ENCODE measurements at places on chromosomes 7 and 10.

DNA sequence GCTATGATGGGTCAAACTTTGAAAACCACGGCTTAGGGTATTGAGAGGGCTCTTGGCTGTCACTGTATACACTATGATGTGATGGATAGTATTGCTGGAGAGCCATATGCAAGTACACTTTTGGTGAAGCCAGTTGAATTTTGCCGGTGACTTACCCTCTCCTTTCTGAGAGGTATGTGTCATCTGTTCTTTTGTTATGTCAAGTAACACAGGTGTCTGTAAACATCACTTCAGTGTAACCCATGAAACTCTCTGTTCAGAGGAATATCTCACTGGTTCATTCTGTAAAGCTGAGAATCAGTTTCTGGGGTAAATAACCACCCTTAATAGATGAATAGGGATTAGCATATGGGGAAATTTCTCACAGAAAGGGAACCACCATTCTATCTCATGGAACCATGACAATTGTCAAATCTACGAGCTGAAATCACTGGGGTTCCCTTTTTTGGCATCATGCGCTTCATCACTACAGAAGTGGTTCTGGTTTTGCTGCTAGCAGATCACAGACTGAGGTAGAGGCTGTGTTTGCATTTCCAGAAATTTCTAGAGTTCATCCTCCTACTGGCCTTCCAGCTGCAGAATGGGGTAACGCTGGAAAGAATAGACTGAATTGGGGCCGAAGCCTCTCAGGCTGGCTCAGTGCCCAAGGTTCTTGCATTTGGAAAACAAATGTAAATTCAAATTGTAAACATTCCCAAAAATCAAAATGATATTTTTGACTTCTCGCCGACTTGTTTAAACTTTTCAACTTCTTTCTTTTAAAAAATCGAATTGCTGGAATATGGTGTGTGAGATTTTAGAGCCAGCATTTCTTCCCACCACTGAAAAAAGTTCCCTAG lies 83.3 kb upstream of the CREB5 start:
- no peak for DNase-seq

GRCh38 chr7:101450064-101450463 lies 87.4 kb downstream of the COL26A1 start:
- no peak for DNase-seq

GRCh38 chr10:1229116-1229515 lies 172.9 kb downstream of the WDR37 start:
- no peak for DNase-seq

DNA sequence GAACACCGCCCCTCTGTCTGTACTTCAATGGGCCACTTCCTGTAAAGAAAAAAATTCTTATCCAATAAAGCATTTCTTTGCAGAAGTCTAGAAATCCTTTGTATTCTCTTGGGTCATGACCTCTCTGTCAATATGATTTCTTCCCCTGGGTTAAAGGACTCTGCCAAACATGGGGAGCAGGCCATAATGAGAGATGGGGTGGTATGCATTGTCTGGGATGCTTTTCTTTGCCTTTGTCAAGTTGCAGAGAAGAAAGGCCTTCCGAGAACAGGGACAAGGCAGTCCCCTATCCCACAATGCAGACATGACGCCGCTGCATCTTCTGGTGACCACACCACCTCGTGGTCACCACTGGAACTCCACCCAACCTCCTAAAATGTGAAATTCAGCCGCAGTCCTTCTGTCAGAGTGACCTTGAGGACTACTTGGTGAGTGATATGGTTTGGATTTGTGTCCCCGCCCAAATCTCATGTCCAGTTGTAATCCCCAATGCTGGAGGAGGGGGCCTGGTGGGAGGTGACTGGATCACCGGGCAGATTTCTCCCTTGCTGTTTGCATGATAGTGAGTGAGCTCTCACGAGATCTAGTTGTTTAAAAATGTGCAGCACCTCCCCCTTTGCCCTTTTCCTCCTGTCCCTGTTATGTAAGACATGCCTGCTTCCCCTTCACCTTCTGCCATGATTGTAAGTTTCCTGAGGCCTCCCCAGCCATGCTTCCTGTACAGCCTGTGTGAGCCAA lies 15.2 kb upstream of the FRMPD2 start:
- DNase-seq, result peak; percentile 56

DNA sequence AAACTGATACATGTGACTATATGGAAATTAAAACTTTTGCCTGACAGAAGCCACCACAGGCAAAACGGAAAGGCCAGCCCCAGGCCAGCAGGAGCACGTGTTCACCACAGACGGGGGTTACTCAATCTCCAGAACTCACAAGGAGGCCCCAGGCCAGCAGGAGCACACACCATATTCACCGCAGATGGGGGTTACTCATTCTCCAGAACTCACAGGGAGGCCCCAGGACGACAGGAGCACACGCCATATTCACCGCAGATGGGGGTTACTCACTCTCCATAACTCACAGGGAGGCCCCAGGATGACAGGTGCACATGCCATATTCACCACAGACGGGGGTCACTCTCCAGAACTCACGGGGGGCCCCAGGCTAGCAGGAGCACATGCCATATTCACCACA lies 61.5 kb downstream of the NKX6-2 start:
- DNase-seq, result no peak

- DNase-seq, result no peak
These were observed 29.7 kb downstream of the CCDC6 start for GRCh38 chr10:59876695-59877094.

DNA sequence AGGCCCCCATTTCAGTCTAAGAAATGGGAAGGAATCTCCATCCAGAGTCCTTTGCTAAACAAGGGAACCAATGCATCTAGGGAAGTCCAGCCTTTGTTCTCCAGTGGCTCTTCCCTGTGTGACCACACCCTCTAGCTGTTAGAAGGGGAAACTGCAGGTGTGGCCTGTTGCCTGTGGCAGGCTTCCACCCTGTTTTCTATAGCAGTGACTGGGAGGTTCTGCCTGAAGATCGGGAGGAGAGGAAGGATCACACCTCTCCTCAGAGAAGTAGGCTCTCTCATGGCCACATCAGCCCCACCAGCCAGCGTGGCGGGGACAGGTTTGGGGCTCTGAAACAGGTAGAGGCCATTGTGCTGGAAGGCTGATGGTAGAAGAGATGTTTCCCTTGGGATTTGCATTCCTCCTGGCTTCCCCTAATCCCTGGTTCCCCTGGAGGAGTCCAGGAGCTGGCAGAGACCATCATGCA lies 47.7 kb upstream of the TRIM8 start:
- DNase-seq, result peak; percentile 57

GRCh38 chr10:72954596-72955554 lies at the start of gene PLA2G12B:
PLA2G12B (minus strand) TSS chr10:72954806; CDS start chr10:72954685, 121 bp downstream.
- DNase-seq, result no peak

GRCh38 chr10:20995123-20995987 lies 98.2 kb upstream of the NEBL start:
- DNase-seq, result no peak

- DNase-seq, result no peak
These were observed 77.1 kb downstream of the CARD11 start for GRCh38 chr7:2966466-2967078.

DNA sequence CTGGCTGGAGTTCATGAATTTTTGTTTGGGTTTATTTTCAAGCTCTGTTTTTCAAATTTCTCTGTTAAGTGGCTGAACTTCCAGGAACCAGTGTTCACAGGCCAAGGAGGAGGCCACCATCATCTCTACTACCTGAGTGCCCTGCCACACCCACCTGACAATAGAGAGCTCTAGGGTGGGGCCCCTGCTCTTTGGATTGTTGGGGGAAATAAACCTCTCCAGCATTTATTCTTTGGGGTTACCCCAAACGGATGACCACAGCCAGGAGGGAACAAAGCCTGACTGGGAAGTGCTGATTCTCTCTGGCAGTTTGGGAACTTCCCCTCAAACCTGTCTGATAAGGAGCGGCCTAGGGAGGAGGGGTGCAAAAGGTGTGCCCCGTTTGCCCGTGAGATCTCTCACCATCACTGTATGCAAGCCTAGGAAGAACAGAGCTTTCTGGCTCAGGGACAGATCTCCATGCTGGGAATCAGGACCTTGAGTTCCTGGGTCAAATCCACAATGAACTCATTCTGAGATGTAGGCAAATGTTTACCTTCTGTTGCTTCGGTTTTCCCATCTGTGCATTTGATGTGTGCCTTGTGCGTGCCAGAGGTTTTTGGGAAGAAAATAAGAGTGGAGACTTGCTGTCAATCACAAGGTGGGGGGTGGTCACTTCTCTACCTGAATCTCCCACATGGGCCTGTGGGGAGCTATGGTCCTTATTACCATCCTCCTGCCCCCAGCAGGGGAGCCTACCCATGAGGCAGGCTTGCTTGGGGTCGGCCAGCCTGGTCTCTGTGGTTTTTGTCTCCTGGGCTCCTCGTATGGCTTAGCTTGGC lies 27.7 kb upstream of the PDCD4 start:
- no peak for DNase-seq

DNA sequence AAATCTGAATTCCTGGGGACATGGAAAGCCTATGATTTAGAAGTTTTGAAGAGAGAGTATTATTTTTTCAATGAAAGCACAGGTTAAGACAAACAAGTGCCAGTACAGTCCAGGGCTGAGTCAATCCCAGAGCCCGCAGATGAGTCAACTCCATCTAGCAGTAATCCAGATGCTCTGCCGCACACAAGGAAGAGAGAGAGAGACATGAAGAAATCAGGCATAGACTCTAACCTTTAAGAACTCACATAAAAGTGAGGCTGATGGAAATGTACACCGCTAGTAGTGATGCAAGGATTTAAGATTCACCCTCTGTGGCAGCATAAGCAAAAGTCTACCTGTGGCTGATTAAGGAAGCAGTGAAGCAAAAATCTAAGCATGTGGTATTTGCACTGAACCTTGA lies 651.5 kb downstream of the TNS3 start:
- peak; percentile 16 for DNase-seq

- DNase-seq, result no peak
These were observed 361 bp upstream of the PLXDC2 start for GRCh38 chr10:19815731-19816410.

DNA sequence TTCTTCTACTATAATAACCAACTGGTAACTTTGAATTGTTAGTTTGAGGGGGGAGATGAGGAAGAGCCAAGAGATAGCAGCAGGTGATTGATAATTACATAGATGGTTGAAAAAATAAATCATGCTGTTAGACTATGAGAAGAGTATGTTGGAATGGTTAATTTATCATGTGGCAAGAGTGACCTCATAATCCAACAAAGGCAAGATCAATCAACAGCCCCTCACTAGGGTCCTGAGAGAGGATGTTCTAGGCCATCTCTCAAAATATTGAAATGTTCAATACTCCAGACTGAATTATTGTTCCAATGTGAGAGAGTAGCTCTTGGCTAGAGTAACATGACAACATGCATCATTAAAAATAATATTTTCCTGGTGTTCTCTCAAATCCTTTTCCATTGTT lies 67.9 kb downstream of the ADD3 start:
- no peak for DNase-seq

DNA sequence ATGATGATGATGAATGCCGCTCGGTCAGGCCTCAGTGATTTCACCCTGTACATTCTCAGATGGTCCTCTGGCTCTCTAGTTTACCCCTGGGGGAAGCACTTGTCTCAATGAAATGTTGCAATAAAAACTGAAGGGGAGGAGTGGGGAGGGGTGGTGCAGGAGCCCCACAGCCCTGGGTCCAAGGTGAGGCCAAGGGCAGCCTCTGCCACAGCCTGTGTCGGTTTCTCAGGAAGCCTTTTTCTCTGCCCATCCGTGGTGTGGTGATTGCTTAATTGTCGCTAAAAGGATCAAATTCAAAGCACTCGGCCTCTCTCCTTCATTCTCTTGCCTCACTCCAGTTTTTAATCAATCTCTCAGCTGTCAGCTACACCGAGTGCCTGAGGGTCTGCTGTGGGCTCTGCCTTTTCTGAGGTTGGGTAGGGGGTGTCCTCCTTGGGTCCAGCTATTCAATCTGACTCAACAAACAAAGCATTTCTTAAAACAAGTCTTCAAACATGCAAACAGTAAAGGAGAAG lies 39.1 kb upstream of the HSPA12A start:
- no peak for DNase-seq

DNA sequence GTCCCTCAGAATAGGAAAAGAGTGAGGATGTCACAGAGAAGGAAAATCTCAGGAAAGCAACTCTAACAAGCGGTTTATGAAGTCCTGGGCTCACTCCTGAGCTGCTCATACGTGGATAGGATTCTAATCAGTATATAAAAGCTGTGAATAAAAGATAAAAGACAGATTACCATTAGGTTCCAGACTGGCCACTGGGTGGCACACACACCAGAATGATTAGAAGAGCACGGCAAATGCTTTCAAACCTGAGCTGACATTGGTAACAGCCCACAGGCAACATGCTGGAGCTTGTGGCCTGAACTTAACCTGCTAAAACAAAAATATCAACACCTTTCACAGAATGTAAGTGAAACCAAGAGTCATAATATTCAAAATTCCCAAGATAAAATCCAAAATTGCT lies 370.8 kb downstream of the GRID1 start:
- DNase-seq, result no peak

DNA sequence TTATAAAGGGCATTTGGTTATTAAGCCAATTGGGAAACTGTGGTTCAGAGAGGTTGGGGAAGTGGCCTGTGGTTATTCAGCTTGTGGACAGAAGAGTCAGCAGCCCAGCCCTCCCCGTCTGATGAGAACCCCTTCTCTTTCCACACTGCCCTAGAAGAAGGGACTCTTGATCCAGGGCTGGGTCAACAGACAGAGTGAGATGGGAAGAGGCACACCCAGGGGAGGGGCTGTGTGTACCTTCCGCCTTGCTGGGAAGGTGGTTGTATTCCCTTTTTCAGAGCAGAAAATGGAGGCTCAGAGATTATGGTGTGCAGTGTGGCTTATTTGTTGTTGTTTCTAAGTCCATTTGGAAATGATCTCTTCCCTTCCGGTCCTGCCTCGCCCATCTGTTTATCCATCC lies 103.4 kb downstream of the GRK5 start:
- DNase-seq, result no peak

GRCh38 chr7:97022491-97023306 lies 1.9 kb downstream of the DLX5 start:
- no peak for DNase-seq

- peak; percentile 42 for DNase-seq
These were observed 510 bp downstream of the ZSWIM8 start for GRCh38 chr10:73785721-73786511.

DNA sequence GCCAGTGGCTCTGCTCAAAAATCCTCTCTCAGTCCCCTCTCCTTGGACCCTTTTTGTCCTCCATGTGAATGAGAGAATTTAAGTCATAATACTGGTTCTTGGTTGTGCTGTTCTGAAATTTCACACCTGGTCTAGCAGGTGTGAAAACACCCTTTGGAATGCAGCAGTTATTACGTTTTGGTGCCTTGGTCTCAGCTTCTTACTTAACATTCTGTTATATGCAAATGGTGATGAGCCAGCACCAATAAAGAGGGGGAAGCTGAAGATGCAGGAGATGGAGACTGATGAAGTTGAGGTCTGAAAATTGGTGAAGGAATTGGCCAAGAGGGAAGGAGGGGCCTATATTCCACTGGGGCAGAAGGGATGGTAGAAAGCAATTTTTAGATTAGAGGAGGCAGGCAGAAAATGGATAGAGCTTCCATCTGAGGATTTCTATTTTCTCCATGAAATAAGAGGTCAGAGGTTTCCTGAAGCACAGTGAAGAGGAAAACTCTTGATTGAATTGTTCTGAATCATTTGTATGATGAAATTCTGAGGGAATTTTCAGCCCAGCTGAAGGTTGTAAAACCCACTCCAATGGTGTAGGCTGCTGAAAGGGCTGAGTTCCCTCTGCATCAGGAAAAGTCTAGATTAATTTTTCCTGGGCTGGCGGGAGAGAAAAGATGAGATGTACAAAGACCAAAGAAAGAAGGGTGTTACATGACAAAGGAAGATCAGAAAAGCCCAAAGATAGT lies 94.0 kb upstream of the FAM180A start:
- no peak for DNase-seq
